AG08396 (cell line): ENCODE measurements at places on chromosomes 11 and 22.

DNA sequence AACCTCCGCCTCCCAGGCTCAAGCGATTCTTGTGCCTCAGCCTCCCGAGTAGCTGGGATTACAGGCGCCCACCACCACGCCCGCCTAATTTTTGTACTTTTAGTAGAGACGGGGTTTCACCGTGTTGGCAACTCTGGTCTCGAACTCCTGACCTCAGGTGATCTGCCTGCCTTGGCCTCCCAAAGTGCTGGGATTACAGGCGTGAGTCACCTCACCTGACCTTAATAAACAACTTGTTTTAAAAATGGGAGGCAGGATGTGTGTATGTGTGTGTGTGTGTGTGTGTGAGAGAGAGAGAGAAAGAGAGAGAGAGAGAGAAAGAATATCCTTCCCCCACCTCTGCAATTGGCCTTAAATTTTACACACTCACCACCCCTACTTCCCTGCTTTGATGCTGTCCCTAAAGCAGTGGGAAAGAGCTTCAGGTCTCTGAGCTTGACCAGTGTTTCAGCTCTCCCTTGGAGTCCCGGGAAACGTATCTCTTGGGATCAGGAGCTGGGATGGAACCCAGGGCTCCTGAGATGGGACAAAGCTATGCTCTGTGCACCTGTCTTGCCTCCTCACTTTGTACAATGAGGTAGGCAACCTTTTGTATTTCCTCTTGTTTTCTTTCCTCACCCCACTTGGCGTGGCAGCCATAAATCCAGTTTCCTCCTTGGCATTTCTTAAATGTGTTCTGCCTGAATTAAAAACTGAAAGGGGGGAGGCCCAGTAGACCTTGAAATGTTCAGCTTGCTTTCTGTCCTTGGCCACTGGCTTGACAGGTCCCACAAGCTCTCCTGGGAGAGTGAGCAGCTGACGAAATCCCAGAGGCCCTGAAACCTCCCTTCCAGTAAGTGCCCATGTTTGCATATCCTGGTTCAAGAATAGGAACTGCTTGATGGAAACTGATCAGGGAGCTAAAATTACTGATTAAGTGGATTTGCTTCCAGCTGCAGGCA is 17.8 kb upstream of the XBP1 start:
- no peak for DNase-seq

DNA sequence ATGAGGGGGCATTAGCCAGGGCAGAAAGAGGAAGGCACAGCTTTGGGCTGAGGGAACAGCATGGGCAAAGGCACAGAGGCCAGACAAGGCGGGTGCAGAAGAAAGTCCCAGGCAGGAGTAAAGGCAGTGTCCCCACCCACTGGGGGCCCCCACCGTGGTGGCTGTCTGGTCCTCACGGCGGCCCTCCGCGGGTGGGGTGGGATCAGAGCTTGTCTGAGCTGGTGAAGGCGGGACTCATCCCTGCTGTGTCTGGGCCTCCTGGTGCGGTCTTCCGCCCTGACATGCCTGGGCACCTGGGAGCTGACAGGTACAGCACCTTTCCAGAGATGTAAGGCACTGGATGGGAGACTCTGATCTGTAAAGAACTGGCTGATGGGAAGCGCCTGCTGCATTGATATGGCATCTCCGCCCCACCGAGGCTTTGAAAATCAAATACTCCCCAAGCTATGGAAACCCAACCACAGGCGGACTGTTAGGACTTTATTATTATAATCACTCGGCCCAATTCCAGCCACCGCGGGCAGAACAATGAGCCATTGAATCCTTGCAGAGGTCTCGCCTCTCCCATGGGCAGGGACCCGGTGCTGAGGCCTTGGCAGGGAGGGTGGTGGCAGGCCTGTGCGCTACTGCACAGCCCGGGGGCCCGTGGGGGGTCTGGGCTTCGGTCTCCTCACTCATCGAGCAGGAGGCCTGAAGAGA is 14.2 kb upstream of the GNB1L start:
- no peak for DNase-seq

DNA sequence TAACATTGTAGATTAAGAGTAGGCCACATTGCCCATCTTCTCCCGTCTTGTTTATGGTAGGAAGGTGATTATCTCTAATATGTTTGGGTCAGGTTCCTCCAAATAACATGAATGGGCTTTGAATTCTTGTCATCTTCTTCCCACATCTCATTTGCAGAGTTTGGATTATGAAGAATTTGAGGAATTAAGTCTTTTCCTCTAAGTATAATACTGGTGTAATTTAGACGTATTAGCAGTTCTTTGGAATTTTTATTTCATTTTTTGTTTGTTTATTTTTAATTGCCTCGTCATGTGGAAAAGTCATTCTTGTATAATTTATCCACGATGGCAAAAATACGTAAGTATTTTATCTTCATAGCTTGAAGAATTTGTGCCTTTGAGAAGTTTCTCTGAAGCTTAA is 73.4 kb downstream of the ARHGEF12 start:
- no peak for DNase-seq

GRCh38 chr11:102192349-102193066 is 82.3 kb downstream of the YAP1 start:
- DNase-seq = no peak

GRCh38 chr11:64769283-64769682 is 9.1 kb downstream of the SF1 start:
- no peak for DNase-seq

- no peak for DNase-seq
These were observed 232.0 kb upstream of the LUZP2 start for GRCh38 chr11:24264868-24265267.

DNA sequence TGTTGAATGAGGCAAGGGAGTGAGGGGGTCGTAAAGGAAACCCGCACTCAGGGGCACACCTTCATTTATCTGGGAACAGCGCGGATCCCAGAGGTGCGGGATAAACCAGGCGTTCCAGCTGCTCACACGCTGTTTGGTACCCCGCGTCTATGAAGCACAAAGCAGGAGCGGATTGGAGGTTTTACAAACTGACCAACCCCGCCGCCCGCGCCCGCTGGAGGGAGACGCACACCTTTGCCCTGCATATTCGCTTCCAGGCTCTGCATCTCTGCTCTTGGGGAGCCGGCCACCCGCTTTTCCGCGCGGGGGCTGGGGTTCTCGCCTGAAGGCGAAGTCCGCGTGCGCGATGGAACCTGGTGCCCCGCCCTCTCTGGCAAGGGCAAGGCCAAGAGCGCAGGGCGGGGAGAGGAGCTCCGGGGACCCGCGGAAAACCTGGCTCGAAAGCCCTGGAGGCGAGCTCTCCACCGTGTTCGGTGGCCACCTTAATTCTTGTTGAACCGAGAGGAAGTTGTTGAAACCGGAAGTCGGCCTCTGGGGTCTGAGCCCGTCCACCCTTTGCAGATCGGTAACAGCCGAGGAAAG is 6.8 kb upstream of the ALX4 start:
- no peak for DNase-seq

DNA sequence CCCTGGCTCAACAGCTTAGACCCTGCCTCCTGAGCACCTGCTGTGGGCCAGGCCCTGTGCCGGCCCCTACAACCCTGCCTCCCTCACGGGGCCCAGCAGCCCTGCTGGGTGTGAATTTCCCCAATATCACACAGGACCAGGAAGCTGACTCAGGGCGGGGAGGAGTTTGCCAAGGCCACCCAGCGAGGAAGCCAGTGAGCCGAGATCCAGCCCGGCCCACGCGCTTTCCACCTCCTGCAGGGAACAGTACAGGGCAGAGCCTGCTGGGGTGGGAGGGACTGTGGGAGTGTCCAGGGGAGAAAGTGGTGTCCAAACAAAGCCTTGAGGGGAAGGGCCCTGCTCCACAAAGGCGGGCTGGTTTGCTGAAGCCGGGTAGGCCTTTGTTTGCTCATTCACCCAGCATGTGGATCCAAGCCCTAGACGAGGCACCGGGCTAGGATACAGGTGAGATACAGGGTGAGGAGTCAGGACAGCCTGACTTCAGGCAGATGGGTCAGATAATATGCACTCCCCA is 26.8 kb downstream of the RPL3 start:
- peak; percentile 93 for DNase-seq

DNA sequence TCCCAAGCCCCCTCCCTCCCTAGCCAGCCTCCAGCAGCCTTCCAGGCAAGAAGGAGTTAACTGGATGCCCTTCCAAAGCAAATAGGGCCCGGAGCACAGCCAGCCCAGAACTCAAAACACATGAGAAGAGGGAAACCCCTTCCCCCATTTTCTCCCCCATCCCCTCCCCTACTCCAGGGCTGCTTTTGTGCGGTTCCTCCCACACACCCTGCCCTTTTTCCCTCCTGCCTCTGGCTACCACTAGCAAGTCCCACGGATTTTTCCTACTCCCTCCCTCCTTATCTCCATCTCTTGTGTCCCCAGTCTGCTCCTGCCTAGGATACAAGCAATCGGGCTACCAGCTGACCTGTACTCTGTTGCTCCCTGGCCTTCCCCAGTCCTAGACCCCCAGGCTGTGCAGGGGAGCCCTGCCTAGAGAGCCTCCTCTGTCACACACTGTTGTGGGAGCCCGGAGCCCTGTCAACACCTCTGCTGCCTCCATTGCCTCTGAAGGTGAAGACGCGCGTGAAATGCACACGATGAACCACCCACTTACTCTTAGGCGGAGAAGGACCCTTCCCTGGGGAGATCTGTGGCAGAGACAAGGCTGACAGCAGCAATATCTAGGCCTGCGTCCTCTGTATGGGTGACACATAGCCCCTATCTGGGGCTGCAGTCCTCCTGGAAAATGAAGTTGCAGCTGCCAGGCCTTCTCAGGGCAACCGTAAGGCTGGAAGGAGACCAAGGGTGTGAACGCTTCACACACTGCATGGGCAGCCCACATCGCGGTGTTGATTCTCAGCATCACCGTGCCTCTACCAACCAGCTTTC is 282.8 kb downstream of the MN1 start:
- DNase-seq = no peak

- no peak for DNase-seq
These were observed 6.8 kb upstream of the ZBED5 start for GRCh38 chr11:10864688-10865087.

DNA sequence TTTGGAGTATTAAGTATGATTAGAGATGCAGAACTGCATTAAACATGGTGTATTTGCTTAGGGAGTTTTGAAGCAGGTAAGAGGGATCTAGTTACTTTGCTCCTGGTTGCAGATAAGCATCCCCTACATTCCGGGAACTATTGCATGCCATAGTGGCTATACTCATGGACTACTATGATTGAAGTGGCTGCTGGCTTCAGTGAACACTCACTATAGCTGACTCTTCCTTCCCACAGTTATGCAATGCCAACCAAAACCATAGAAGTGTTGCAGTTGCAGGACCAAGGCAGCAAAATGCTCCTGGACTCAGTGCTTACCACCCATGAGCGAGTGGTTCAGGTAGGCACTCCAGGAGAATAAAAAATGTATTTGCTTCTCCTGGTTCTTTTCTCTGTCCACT is 17.0 kb downstream of the COA4 start:
- DNase-seq = no peak

- no peak for DNase-seq
These were observed 3.6 kb downstream of the INCENP start for GRCh38 chr11:62127426-62127825.

DNA sequence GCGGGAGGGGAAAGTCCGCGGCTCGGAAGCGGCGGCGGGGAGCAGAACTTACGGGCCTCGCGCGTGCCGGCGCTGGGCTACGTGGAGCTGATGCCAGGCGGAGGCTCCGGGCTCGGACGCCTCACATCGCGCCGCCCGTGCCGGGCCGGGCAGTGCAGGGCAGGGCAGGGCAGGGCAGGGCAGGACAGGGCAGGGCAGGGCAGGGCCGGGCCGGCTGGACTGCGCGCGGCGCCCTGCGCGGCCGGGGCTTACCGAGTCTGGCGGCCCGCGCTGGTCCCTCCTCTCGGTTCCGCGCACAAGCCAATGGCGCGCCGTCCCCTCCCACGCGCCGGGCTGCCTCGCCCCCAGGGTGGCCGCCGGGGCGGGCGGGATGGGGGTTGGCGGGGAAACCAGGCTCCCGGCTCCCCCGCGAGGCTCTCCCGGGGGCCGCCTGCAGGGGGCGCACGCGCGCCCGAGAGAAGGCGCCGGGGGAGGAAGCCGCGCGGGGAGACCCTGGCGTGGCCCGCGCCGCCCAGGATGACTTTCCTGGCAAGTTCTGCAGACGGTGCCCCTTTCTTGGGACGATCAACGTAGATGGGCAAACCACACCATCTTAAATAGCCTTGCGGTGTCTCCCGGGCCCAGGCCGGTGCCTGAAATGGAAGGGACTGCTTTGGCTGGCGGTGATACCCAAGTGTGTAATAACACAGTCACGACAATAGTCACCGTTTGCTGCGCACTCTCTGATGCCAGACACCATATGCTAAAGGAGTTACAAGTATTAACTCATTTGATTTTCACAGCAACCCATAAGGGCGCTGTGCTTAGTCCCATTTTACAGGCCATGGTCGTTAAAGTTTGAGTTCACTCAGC is at the start of gene TP53I11:
Gene TP53I11 (minus strand): TSS at position 259 of the 852 bp plus-strand sequence. CDS start 12,548 bp downstream, outside the sequence.
- DNase-seq = peak; percentile 93

- no peak for DNase-seq
These were observed 10.1 kb upstream of the FADS3 start for GRCh38 chr11:61901397-61901796.

- no peak for DNase-seq
These were observed 4.3 kb downstream of the GRK2 start for GRCh38 chr11:67270256-67271204.

DNA sequence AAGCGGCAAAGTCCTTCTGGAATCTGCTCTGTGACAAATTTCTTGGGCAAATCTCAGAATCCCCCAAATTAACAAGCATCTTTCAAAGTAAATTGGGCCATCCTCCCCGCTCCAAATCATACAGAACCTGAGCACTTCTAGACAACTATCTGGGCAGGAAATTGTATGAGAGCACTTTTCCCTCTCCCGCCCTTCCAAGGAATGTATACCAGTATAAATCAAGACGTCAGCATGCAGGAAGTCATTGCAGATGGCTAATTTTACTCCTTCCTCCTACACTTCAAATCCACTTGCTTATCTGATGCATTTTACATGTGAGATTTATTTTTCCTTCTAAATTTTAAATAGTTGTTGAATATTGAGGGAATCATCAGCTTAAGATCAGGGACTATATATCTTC is 52.1 kb downstream of the NTM start:
- DNase-seq = no peak

- no peak for DNase-seq
These were observed 932 bp downstream of the IRAG1 start for GRCh38 chr11:10692531-10693115.
